Brain pericyte (primary cell): ENCODE measurements at places on chromosomes 2 and 18.

- no peak for DNase-seq
Observed at GRCh38 chr2:200613692-200614091, 27.9 kb downstream of the AOX1 start.

GRCh38 chr2:174763780-174764179, 492 bp downstream of the CHRNA1 start:
- DNase-seq: no peak

DNA sequence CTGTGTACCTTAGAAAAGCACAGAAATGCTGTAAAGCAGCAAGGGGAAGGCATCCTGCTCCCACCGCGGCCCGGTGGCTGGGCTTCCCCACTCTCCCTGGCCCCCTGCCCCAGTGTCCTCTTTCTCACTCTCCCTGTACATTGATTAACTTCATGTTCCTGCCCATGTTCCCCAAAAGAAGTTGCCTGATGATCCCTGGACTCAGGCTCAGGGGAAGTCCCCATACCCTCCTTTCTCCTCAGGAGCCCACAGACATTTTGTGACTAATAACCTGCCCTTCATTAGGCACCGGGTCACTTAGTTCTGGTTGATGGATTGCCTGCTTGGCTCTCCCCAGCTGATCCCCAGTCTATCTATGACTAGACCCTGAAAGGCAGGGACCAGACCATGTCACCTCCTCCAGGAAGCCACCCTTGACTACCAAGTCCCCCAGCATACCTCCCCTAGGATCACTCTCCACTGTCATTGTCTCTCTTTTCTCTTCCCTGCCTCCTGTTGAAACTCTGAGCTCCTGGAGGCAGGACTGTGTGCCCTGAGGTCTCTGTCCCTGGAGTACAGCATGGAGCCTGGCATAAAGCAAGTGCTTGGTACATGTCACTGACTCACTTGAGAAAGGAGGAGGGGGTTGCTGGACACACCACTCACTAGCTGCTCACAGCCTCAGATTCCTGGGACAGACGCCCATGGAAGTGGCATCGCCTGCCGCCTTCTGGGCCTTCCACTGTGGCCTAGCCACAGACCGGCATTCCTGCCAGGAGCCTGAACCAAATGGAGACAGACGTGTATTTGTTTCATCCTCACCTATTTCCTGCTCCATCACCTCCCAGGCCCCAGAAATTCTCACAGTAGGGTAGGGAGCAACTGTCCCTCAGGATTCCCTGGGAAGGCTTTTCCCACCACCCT, 13.5 kb downstream of the MALL start:
- no peak for DNase-seq

DNA sequence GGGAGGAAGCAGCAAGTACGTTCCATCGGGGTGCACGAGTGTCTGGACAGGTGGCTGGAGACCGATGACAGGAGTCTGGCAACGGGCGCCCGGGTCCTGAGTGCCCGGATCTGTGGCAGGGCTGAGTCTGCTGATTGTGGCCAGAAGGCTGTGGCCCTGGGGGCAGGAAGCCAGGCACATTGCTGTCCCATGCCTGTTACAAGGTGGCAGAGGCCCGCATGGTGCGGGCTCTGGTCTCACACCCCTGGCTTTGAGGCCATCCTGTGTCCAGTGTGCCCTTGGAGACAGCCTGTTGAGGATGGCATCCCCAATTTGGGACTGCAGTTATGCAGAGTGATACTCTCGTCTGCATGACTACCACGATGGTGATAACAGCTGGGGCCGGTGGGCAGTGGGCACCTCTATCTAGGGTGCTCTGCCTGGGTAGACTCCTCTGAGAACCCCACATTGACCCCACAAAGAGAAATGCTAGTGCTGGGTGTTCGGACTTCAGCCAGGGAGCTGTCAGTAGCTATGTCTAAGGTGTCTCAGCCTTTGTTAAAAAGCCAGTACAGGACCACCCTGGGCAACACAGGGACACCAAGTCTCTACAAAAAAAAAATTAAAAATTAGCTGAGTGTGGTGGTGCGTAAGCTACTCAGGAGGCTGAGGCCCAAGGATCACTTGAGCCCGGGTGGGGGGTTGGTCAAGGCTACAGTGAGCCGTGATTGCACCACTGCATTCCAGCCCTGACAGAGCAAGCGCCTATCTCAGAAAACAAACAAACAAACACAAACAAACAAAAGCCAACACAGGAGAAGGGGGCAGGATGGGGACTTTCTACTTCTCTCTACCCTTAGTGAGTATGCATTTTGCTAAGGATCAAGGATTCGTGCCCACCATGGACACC, 88.3 kb downstream of the RHOB start:
- no peak for DNase-seq

DNA sequence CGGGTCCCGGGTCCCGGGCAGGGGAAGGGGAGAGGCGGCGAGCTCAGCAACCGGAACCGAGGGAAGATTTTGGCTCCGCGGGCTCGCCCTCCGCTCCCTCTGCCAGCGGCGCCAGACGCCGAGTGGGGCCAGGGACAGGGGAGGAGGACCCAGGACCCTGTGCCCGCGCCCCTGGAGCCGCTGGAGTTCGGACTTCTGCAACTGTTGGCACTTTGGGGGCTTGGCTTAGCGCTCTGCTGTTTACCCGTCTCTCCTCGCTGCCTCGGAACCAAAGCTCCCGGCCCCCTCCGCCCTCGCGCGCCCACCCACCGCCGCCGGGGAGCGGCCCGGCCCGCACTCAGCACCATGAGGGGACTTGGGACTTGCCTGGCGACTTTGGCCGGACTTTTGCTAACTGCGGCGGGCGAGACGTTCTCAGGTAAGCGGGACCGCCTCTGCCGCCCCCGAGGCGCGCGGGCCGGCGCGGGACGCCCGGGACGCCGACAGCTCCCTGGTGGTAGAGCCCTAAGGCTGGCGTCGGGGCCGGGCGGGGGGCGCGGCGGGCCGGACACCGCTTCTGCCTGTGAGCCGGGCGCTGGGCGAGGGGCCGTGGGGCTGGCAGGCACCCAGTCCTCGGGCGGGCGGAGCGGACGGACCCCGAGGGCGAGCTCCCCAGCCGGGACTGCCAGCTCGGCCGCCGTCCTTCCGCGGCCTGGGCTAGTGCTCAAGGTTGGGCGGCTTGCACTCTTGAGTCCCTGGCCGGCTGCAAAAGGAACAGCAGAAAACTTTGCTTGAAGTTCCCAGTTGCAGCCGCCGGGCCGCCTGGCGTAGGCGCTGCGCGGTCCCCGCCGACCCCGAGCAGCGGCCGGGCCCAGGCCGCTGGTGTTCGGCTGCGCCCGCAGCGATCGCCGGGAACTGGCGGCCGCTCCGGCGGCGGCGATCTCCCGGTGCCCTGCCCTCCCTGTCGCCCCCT, 634 bp downstream of the PTPRM start:
- no peak for DNase-seq

DNA sequence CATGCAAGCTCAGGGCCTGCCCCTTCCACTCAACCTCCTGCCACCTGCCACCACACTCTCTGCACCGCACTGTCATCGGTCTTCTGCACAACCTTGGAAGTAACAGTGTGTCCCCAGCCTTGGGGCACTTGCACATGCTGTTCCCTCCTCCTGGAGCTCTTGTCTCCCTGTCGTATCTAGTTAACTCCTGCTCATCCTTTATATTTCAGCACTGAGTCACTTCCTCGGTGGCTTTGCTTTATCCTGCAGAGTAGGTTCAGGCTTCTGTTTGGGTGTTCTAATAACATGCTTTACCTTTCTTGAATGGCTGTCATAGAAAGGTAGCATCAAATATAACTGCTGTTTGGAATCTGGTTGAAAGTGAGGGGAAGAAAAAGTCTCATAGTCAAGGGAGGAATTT, 25.3 kb downstream of the PAX8 start:
- DNase-seq: no peak

DNA sequence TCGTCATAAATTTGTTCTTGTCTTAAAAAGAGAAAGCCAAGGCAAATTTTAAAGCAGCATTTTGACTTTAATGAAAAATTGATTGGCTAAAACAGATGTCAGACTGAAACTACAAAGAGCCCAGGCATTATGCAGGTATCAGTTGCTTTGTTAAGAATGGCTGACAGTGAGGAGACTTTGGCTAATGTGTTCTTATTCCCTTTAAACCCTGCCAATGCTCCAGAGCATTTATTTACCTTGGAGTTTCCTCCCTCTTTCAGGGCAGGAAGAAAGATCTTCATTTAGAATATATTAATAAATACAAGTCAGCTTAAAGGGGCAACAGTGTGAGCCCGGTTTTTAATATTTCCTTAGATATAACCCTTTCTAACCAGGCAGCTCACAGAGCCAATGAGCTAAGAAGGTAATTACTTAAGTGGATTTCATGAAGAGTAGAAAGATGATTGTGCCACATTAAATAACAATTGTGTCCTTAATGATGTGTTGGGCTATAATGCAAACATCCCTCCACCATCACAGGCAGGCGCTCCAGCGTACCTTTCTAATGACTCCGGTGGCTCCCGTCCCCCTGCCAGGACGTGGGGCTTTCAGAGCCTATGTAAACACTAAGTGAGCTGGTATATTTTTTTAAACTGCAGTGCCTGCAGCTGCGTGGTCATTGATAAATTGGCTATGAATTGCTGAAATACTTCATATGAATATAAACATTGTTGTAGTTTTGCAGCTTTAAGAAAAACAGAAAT, 349.4 kb upstream of the POU3F3 start:
- no peak for DNase-seq
